ENCODE measurements at places on chromosomes 3 and 15. TPM values are rescaled to one million over a fixed set of nuclear protein-coding genes. Genes with fewer than 3 reads are reported as not detected.

DNA sequence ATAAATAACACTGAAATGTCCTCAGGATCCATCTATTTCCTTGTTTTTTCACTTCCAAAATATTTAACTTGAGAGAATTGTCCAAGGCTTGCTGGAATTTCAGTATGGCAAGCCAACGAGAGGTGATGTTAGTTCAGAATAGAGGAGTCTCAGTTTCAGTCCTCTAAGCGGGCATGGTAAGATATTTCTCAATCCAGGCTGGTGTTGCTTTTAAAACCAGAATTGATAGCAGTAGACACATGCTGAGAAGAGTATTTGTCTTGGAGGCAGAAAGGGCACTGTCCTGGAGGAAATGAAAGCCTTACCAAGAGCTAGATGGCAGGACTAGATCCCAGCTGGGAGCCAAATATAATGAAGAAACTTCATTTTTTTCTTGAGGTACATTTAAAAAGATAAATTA lies 23.1 kb downstream of the PHLDB2 start:
- DNase-seq = no peak

DNA sequence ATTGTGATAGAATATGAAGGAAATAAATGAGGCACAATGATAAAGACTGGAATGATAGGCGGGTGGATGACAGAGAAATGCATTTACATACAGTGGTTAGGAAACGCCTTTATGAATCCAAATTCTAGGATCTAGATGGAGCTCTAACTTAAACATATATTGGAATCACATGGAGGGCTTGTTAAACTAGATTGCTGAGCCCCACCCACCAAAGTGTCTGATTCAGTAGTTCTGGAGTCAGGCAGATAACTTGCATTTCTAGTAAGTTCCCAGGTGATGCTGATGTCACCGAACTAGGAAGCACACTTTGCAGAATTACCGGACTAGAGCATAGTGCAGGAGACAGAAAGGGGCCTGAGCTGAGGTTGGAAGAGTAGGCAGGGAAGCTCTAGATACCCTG lies 837.2 kb downstream of the FHIT start:
- no peak for DNase-seq

ITIH1 gene
- not detected for polyA plus RNA-seq

- peak; percentile 49 for DNase-seq
Observed at GRCh38 chr3:98817547-98818041, 54.5 kb downstream of the ST3GAL6 start.

DNA sequence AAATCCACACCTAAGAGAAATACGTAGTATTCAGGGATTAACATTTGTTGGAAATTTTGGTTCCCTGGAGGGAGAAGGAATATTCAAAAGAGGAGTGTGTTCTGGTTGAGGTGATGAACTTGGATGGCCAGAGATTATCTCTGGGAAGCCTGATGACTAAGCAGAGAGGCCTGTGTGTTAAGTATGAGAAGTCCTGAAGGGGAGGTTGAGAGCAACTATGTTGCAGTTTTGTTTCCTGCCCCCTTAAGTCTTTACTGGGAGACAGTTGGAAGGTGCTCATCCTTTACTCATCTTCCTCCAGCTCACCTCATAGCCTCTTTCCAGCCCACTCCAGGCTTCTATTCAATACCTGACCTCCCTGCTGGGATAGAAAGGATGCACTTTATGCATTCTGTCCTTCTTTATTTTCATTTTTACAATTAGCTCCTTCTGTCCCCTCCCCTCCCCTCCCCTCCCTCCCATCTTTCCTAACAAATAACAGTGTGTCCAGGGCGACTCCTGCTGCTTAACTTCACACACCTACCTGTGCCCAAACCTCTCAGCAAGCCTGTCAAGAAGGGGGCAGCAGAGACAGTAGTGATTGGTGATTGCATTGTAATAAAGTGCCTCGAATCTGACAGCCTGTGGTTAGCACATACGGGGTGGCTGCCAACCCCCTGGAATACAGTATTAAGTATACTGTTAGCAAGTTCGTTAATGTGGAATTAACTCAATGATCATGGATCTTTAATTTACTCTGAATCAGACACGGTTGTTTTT lies 11.9 kb downstream of the RAP2B start:
- no peak for DNase-seq

- DNase-seq = no peak
Observed at GRCh38 chr15:40114218-40114617, 5.5 kb upstream of the BMF start.

DNA sequence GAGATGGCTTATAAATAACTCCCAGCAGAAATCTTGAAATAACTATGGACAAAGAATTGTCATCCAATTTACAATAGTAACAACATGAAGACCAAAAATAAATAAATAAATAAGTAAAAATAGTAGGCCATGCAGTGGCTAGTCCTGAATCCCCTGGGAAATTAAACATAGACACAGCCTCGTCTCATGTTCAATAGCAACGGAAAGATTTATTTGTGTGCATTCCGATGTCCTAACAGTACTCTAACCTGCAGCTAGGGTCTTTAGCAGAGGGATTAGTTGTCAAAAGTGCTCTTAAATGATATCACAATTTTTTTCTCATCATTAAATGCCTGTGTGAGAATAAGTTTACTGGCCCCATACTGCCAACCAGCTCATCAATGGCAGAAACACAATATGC lies 474.2 kb downstream of the MAGI1 start:
- DNase-seq = no peak

DNA sequence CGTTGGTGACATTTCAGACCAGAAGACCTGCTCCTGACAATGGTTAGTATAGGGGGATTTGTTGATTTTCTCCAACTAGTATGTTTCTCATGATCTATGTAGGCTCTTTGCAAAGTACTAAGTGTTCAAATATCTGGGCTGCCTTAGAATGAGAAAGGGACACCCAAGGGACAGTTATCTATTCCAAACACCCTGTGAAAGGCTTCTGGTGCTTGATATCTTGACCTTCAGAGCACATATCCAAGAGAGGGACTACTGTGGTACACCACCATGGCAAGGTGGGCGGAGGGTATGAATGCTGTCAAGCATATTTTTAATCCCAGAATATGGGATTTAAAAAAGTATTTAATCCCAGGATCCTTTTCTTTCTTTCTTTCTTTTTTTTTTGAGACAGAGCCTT lies 1.1 kb downstream of the FANCD2OS start:
- no peak for DNase-seq

- DNase-seq = no peak
Observed at GRCh38 chr3:72244396-72244795, 459.4 kb upstream of the PROK2 start.

- DNase-seq = no peak
Observed at GRCh38 chr15:40010686-40011085, 28.3 kb downstream of the SRP14 start.

RNF123 gene
- 45.3 TPM for polyA plus RNA-seq

DNA sequence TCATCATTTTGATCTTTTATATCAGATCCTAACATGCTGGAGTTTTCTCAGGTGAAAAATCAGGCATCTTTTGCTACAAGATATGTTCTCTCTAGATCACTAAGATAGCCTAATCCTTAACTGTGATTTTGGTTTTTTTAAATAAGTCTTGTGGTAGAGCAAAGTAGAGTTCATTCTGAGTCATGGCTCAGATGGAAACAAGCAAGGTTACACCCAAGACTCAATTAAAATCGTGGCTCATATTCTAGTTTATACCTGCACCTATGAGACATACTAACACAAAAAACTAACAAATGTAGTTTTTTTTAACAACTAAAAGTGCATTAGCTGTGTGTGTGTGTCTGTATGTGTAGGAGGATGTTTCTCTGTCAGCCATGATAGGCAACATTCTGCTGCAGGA lies 428.2 kb downstream of the NLGN1 start:
- no peak for DNase-seq

DNA sequence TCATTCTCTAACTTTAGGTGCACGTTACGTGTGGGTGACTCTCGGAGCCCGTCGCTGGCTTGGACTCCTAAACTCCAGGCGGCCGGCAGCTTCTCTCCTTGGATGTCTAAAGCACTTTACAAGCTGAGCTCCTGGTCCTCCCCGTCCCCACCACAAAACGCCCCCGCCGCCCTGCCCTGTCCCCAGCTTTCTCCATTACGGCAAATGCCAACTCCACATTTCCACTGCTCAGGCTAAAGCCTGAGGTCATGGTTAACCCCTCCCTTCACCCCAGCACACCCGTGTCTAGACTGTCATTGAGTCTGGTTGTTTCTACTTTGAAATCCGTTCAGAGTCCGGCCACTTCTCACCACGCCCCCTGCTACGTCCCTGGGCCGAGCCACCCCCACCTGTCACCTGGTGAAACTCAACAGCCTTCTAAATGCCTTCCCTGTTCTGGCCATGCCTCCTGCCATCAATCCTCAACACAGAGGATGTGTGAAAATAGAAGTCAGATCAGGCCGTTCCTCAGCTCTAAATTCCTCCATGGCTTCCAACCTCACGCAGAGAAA lies 8.1 kb upstream of the PCSK6 start:
- DNase-seq = no peak

DNA sequence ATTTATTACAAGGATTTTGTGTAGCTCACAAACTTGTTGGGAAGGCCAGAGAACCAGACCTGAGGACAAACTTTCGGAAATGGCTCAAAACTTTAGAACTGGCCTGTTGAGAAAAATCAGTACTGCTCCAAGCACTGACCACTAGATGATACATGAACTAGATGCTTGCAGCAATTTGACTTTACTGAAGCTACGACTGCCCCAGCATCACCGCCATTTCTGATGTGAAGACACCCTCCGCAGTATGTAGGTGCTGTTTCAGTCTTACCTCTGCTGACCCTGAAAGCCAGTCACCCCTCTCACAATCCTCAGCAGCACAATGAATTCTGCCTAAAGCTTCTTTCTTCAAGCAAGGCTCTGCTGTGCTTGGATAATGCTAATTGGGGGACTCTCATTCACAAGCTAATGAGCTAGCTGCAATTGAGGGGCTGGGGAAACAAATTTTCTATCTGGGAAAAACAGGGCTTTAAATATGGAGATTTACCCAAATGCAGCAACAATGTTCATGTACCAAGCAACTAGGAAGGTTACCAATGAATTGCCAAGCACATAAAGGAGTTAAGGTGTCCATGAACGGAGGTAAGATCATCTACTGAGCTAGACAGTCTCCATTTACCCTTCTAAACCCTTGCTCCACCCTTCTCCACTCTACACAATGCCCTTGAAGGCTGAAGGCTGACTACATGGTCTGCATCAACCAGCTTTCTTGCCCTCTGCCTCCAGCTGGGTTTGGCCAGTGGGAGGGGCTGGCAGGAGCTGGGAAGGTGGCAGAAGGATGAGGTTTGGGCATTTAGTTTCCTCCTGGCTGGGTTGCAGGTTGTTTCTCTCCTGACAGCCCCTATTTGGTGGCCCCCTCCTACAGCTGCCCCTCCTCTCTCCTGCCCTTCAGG lies 53.2 kb upstream of the FSTL1 start:
- DNase-seq = no peak

DNA sequence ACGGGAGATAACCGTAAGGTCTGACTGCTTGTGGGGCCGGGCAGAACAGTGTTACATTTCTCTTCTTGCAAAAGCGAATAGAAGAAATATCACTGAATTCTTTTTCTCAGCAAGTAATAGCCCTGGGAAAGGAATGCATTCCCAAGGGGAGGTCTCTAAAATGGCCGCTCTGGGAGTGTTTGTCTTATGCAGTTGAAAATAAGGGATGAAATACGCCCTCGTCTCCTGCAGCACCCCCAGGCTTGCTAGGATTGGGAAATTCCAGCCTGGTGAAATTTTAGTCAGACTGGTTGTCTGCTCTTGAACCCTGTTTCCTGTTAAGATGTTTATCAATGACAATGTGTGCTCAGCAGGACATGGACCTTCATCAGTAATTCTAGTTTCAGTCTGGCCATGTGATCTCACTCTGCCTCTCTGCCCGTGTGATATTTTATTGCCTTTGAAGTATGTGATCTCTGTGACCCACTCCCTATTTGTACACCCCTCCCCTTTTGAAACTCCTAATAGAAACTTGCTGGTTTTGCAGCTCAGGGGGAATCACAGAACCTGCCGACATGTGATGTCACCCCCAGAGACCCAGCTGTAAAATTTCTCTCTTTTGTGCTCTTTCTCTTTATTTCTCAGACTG lies 715.6 kb downstream of the ROBO1 start:
- DNase-seq = no peak

CLDN11 gene
- polyA plus RNA-seq = 210 TPM

DNA sequence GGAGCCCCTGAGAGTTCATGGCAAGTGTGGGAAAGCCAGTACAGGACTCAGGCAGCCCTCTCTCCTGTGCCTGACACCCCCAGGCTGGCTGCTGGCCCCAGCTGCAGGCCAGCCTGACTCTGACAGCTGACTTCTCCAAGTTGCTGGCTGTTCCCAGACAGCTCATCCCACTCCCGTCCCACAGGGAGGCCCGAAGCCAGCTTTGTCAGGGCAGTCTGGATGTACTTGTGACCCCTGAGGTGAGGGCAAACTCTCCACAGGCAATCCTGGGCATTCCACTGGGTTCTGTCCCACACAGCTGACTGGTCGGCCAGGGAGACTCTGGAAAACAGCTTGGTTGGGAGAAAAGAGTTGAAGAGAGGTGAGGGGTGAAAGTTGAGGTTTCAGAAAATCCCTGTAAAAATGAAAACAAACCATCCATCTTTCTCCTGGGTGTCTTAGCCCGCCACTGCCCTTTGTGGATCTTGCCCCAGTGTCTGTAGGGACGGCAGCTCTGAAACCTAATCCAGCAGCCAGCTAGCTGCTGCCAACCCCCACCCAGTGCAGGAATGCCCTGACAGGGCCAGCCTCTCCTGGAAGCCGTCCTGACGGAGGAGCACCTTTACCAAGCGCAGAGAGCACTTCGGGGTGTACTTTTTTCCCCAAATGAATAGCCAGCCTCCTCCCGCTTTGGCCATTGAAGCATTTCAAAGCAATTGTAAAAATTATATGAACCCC lies 87.9 kb downstream of the DNAJB8 start:
- no peak for DNase-seq

- no peak for DNase-seq
Observed at GRCh38 chr15:67208396-67208795, 46.1 kb downstream of the AAGAB start.

ALDH1L1 gene
- polyA plus RNA-seq = 49.0 TPM

GRCh38 chr15:30956216-30957124 lies 35.0 kb downstream of the MTMR10 start:
- DNase-seq = no peak

- no peak for DNase-seq
Observed at GRCh38 chr15:74752011-74752410, 3.4 kb downstream of the CYP1A2 start.

UBAP1L gene
- 8.9 TPM for polyA plus RNA-seq

SPINK8 gene
- 0.68 TPM for polyA plus RNA-seq

GRCh38 chr15:80776420-80777045 lies 2.6 kb upstream of the CEMIP start:
- DNase-seq = no peak

GRCh38 chr3:31314258-31314657 lies 218.5 kb upstream of the STT3B start:
- DNase-seq = no peak

DNA sequence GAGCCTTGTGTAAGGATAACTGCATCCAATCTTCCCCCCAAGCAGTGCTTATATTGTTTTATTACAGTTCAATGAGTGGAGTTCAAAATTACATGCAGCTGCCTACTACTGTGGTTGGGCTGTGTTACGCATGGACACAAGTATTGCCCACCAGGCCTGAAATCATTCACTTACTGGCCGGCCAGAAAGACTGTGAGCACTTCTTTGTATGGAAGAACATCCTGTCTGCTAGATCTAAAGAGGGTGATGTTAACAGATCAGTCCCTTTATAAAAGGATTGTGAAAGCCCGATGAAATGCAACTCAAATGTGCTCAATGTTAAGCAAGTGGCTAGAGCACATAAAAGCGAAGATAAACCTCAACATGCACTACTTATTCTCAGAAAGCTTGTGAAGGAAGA lies 132.5 kb downstream of the FOXP1 start:
- no peak for DNase-seq
